Activated T-cell treated with anti-CD3 and anti-CD28 coated beads, Interleukin-2, amount 50 U/mL, for 4 hours (primary cell): ENCODE measurements at places on chromosomes 16 and 17.

DNA sequence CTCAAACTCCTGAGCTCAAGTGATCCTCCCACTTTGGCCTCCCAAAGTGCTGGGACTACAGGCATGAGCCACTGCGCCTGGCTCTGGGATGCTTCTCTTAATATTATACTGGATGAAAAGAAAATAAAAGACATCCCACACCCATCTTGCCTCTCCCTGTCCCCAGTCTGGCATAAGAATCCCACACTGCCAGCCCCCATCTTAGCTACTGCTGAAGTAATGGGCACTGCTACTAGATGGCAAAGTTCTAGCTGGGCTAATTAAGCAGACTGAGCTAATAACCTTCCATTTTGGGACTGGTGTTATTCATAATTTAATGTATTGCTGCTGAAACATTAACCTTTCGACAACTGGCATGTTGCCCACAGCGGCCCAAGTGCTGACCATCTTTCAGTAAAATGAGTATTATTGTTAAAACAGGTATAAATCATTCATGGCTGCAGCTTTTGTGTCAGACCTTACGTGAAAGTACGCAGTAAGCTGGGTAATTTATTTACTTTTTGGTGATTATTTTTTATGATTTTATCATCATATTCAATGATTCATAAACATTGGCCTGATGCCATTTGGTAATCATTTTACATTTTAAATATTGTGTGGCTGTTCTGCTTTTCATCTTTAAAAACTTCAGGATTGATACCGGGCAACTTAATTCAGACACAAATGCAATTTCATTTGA lies 47.4 kb upstream of the ZFHX3 start:
- no peak for DNase-seq

GRCh38 chr17:76151896-76152454 lies 10.9 kb upstream of the FOXJ1 start:
- no peak for DNase-seq

- no peak for DNase-seq
Measured at GRCh38 chr16:89880477-89881367, 7.3 kb downstream of the TCF25 start.

- no peak for DNase-seq
Measured at GRCh38 chr17:29918922-29919856, 10.8 kb downstream of the SSH2 start.

DNA sequence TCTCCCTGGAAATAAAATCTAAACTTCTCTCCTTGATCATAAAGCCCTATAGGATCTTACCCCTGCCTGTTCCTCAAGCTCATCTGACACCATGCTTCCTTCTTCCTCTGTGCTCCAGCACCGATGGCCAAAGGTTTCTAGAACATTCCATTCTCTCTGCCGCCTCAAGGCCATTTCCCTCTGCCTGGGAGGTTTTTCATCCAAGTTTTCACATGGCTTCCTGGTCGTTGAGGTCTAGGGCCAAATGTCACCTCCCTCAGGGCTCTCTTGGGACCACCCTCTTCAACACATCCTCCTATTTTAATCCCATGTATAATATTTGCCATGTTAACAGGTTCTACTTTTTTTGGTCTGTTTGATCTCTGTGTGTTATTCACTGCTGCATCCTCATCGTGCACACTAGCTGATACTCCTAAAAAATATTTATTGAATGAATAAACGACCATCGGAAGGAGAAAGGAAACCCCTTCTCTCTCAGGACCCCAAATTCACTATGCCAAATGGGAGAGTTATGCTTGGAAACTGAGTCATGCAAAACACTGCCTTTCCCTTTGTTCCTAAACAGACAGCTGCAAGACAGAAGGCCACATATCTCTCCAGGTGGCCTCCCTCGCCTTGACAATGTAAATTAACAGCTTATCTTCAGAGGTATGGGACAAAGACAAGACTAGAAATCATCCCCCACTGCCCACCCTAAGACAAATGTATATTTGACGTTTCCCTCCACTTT lies 78.5 kb downstream of the XYLT1 start:
- DNase-seq, result no peak

DNA sequence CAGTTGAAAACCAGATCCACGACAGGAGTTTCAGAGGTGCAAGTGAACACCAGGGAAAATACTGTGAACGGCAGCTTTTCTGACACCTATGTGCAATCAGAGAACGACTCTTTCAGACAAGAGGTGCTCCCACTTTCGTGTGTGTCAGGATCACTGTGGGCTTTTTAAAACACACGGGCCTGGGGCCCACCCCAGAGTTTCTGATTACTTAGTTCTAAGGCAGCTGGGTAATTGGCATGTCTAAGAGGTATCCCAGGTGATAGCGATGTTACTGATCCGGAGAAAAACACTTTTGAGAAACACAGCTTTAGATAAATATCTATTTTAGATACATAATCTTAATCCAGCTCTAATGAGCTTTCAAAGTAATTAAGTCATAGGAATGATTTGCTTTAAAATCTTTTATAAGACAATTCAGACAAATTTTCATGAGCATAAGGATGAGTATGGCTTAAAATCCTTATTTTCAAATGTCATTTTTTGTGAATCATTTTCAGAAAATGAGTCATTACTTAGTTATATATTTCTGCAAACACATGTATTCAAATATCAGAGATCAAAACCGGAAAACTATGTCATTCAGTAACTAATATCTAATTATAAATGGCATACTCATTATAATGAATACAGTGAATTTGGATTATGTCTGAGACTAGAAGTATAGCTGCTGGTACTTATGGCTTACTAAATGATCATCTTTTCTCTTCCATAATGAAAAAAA lies 217.9 kb upstream of the PSMD7 start:
- no peak for DNase-seq

DNA sequence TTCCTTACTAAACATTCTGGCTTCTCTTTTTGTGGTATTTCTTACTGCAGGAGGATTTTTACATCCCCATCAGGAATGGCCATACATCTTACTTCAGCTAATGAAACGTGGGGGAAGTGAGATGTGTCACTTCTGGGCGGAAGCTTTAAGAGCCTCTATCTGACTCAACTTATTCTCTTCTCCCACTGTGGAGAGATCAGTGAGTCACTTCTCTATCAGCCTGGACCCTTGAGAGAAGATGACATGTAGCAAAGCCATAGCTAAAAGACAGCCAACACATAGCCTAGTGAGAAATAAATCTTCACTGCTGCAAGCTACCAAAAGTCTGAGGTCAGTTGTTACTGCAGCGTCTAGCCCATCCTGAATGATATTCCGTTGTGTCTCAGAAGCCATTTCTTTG lies 1066.7 kb upstream of the RBFOX1 start:
- DNase-seq, result no peak

DNA sequence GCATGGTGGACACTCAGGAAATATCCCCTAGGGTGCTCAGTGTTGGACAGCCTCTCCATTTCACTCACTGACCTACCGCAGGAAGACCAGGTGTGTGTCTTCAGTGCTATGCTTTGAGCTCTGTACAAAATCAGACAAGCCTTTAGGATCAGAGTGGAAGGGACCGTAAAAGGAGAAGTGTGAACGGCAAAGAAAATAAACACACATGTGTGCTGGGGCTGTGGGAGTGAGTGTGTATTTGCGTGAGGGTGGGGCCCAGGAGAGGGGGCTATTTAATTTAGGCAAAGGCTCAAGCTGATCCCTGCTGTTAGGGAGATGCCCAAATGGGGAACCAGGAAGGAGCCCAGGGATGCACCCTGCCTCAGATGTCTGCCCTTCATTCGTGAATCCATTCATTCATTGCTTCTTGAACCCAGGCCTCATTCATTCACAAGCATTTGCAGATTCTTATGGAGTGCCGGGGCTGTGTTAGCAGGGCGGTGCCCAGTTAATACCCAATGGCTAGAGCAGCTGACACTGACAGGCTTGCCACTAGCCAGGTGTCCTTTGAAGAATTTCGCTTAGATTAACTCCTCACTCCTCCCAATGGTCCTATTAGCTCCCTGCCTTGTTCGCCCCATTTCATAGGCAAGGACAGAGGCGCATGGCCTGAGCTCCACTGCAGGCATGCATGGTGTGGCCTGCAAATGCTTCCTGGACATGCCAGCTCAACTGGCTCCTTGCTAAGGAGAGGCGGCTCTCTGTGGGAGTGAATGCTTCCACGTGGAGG lies 296.7 kb upstream of the FOXF1 start:
- no peak for DNase-seq

DNA sequence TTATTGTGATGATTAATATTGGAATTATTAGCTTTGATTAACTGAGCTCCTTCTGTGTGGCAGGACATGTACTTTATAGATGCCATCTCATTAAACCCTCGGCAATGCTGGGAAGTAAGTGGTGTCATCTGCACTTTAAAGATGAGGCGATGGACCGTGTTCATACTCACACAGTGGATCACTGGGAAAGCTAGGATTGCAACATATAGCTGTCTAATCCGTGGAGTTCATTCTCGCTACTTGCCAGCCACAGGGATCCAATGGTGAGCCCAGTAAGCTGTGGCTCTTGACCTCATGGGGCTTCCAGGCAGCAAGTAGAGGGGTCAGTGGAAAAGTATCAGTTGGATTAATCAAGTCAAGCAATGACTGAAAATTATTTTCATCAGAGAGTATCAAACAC lies 587.9 kb downstream of the CDH13 start:
- no peak for DNase-seq

DNA sequence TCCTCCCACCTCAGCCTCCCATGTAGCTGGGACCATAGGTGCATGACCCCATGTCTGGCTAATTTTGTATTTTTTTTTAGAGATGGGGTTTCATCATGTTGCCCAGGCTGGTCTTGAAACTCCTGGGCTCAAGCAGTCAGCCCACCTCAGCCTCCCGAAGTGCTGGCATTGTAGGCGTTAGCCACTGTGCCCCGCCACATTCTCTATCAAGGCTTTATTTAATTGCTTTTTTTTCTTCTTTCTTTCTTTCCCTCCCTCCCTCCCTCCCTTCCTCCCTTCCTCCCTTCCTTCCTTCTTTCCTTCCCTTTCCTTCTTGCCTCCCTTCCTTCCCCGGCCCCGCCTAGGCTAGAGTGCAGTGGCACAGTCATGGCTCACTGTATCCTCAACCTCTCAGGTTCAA lies 23.7 kb downstream of the RSPRY1 start:
- DNase-seq, result no peak

DNA sequence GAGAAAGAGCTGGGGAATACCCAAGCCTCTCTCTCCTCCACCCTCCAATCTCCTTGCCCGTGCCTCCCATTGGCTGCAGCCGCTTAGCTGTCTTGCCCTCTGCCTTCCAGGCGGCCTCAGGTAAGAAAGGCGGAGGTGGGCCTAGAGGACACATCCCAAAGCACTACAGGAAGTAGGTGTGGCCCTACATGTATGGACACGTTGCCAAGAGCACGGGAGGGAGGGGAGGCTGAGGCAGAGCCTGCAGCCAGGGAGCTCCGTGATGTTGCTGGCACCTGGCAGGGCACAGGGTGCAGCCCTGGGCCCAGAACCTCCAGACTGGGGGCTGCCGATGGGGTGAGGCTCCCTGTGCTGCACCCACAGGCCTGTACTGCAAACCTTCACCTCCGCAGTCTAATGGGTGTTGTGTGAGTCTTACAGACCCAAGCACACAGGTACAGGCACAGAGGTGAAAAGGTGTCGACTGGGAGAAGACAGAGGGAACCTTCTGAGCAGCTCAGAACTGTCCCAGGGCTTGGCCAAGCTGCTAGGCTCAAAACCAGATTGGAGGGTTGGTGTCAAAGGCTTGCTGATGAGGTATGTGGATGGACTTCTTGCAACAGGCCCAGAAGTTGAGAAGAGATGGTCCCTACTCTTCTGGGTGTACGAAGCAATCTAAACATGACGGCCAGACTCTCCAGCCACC lies 23.5 kb upstream of the FOXK2 start:
- DNase-seq, result no peak
